ENCODE measurements at places on chromosomes 13 and 19. TPM values are rescaled to one million over a fixed set of nuclear protein-coding genes. Genes with fewer than 3 reads are reported as not detected.
A peak's percentile ranks its signal among the peaks of the same experiment; 100 is the strongest.

The REEP6 gene
- 9.6 TPM for total RNA-seq

The SNRNP70 gene
- 203 TPM for total RNA-seq

The PCDH8 gene
- total RNA-seq: not detected

The ZNF90 gene
- 4.7 TPM for total RNA-seq

The ZNF738 gene
- total RNA-seq: 8.4 TPM

The CRLF1 gene
- 28.9 TPM for total RNA-seq

The HSD17B14 gene
- total RNA-seq: 5.2 TPM

The COL4A1 gene
- total RNA-seq: 218 TPM

The ZSCAN4 gene
- total RNA-seq: not detected

The FUT1 gene
- 4.3 TPM for total RNA-seq

The BORA gene
- total RNA-seq: 3.4 TPM

The CEACAM20 gene
- total RNA-seq: not detected

The PRRG2 gene
- total RNA-seq: 14.9 TPM

The LYPD5 gene
- total RNA-seq: 4.2 TPM

GRCh38 chr19:43641333-43641732 lies 1.7 kb upstream of the CADM4 start:
- DNase-seq: no peak

DNA sequence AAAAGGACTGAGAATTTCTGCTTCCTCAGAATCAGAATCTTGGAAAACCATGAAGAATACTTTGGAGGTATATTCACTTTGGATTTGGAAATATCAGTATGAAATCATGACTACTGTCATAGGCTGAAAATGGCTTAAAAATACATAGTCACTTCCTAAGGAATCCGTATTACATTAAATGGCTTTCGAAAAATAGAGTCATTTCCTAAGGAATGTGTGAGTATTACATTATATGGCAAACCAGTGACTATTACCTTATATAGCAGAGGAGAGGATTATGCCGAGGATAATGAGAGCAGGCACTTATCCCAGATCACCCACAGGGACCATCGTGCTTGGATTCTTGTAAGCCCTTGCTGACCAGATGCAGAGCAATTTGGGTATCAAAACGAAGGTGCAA lies 1471.8 kb downstream of the EFNB2 start:
- DNase-seq: no peak

DNA sequence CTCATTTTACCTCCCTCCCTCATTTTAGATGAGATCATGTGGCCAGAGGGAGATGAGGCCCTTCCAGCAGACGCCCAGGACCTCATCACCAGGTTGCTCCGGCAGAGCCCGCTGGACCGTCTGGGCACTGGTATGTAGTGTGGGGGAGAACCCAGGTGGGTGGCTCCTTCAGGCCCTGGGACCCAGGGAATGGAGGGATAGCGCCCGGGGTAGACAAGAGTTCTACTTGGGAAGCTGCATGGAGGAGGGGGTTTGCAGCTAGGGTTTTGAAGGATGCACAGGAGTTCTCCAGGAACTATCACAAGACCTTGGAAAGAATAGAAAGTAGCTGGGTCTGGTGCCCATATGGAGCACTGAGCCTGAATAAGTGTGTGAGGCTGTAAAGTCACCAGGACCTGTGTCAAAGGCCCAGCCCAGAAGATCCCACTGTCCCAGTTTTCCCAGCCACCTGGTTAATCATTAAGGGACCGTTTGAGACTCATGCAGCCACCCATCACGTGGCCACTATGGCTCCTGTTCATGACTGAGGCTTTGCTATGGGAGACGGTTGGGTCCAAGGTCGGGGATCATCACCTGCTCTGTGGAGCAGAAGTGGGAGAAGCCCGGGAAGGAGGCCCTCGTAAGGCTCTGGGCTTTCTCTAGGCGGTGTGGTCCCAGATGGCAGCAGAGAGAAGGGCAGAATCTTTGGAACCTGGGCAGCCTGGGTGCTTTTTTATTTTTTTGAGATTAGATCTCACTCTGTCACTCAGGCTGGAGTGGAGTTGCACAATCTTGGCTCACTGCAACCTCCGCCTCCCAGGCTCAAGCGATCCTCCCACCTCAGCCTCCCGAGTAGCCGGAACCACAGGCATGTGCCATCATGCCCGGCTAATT lies 17.0 kb upstream of the PIK3R2 start:
- DNase-seq: no peak

DNA sequence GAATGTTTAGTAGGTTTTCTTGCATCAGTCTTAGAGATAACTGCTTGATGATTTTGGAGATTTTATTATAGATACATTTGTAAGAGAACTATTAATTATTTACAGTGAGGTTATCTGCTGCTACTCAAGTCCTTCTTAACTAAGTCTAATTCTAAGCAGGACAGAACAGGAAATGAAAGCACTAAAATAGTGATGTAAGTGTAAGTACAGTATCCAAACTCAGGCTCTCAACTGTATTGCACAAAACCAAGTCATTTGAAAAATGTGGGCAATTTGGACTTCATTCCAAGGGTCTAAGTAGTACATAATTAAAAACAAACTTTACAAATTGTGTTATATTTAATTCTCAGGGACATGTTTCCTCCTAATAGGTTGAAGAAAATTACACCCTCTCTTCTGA lies 417.1 kb downstream of the ITGBL1 start:
- DNase-seq: no peak

DNA sequence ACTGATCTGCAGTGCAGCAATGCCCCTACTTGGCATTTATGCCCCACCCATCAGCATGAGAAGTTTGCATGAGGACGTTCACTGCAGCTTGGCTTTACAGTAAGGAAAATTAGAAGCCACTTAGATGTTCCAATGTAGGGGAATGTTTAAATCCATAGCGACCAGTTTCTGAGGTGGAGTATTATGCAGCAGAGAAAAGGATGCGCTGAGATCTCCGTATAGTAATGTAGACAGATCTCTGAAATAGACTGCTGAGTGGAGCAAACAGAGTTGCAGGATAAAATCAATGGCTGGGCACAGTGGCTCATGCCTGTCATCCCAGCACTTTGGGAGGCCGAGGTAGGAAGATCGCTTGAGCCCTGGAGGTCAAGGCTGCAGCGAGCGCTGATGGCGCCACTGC lies 10.1 kb downstream of the PGPEP1 start:
- DNase-seq: no peak

GRCh38 chr19:10644260-10645007 lies 9.7 kb upstream of the ILF3 start:
- peak; percentile 87 for DNase-seq

DNA sequence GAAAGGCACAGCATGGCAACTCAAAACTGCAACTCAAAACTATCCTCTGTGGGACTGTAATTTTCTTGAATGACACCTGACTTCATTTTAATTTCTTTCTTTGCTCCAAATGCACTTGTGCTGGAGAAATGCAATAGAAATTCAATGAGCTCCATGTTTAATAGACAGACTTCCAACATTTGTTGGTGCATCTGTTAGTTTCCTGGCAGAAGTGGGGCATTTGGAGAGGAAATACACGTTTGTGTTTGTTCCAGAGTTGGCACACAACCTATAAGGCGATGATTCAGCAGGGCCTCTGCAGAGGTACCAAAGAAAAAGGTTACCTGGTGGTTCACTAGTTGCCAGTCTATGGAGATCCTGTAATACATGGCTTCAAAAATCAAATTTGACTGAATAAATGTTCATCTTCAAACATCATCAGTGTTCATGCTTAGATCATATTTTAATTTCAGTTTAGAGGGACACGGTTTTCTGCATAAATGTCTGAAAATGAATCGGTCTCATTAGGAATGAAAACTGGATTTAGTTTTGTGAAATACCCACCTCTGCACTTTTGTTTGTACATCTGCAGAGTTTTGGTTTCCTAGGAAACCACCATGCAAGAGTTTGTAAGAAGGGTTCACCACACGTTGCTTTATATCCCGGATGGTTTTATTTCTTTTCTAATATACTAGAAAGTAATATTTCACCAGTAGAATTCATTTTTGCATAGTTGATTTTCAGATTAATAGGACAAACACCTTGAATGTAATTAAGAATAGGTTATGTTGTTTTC lies 21.8 kb upstream of the OBI1 start:
- no peak for DNase-seq

- no peak for DNase-seq
Observed at GRCh38 chr13:70812481-70812880, 704.2 kb upstream of the KLHL1 start.

GRCh38 chr13:97267418-97268059 lies 45.4 kb downstream of the MBNL2 start:
- no peak for DNase-seq

GRCh38 chr19:54107876-54108490 lies 5.3 kb downstream of the NDUFA3 start:
- no peak for DNase-seq

DNA sequence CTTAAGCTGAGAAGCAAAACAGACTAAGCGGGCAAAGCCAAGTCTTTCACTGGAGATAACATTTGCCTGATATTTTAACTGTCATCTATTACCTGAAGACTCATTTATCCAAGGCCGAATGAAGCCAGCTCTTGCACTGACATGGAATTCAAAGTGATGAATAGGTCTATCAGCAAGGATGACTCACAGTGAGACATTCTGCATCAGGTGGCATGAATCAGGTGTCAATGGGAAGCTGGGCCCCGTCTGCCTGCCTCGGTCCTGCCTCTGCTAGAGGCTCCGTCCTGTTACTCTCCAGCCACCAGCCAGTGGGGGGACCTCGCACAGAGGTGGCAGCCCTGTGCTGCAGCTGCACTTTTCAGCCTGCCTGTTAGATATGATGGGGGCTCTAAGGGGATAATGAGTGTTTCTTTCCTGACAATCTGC lies 23.5 kb downstream of the STARD13 start:
- DNase-seq: no peak

DNA sequence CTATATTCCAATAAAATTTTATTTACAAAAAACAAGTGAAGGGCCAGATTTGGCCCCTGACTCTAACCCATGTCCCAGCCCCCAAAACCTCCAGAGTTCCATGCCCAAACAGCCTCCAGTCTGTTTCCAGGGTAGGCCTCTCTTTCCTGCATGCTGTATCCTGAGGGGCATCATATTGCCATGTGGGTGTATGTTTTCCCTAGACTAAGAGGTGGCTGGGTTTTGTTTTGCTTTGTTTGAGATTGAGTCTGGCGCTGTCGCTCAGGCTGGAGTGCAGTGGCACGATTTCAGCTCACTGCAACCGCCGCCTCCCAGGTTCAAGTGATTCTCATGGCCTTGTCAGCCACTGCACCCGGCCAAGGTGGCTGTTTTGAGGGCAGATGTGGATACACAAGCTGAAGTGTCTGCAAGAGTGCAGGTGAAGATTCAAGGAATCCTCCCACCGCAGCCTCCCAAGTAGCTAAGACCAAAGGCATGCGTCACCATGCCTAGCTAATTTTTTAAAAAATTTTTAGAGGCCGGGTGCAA lies 23.6 kb upstream of the LSM14A start:
- peak; percentile 24 for DNase-seq

GRCh38 chr13:68727798-68728197 lies 1379.8 kb upstream of the ATXN8OS start:
- no peak for DNase-seq

GRCh38 chr13:113105032-113105920 lies at the start of gene F7:
Gene F7, plus strand, starts transcription at chr13:113105791. Its CDS starts 51 bp downstream, at chr13:113105842.
- peak; percentile 71 for DNase-seq

DNA sequence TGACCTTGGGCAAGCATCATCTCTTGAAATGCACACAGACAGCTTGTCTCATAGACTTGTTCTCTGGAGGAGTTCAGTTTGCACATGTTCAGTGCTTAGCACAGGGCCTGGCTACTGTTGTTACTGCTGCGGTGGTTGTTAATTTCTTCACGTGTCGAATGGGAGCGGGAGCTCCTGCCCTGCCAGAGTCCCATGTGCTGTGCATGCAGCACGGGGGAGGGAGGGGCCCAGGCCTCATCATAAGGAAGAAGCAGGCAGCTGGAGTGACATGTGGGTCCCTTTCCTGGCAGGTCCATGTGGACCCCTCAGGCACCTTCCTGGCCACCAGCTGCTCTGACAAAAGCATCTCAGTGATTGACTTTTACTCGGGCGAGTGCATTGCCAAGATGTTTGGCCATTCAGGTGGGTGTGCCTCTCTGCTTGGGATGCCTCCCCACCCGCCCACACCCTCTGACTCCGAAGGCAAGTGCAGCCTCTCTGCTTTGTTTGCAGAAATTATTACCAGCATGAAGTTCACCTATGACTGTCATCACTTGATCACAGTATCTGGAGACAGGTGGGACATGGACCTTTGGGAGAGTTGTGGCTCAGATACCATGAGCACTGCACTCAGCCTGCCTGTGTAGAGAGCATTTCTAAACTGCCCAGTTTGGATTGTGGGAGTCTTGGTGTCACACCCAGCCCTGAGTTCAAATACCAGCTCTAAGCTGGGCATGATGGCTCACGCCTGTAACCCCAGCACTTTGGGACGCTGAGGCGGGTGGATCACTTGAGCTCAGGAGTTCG lies 19.8 kb upstream of the OVOL3 start:
- DNase-seq: no peak

DNA sequence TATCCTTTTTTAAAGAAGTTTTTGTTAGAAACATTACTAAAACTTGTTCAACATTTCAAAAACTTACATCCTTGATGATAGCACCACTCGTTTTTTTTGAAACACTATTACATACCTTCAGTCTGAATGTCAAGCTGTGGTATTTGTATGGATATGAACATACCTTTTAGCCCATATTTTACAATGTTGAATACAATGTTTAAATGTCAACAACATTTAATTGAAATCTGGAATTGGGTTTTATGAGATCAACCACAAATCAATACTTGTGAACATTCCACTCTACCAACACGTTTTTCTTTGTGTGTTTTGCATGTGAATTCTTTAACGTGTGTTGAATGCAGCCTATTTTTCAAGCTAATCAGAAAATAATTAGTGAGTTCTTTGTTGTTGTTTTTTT lies 4.7 kb downstream of the SERP2 start:
- no peak for DNase-seq

GRCh38 chr13:92716749-92717148 lies 509.9 kb upstream of the GPC6 start:
- DNase-seq: no peak

- DNase-seq: no peak
Observed at GRCh38 chr13:94701313-94702180, 10.8 kb downstream of the SOX21 start.

DNA sequence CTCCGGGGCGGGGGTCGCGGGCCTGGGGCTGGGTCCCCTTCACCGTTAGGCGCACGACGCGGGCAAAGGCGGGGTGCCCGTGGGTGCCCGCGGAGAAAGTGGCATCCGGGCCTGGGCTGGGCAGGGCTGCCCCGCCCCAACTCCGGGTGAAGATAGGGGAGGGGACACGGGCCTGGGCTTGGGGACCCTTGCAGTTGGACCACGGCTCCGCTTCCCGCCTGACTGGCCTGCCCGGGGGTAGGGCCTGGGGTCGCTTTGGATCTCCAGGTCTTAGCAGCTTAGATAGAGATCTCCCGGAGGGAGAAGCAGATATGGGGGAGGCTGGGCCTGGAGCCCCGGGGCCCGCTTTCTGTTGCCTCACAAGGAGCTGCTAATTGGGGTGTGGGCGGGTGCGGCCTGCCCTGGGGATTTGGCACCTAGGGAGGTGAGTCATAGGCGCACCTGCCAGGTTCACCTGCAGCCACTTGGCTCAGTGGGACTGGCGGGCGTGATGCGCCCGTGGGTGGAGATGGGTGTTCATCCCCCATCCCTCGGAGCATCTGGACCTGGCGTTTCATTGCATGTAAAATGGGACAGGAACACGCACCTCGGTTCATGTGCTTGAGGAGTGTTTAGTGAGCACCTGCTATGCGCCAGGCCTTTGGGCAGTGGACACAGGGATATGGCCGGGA lies 585 bp downstream of the MAP1S start:
- DNase-seq: no peak
